AG04450 (cell line): ENCODE measurements at places on chromosomes 7 and 10.

GRCh38 chr10:114499116-114499515, 94.8 kb upstream of the AFAP1L2 start:
- DNase-seq: no peak

- no peak for DNase-seq
These were observed 1.9 kb upstream of the TAS2R39 start for GRCh38 chr7:143181349-143181748.

DNA sequence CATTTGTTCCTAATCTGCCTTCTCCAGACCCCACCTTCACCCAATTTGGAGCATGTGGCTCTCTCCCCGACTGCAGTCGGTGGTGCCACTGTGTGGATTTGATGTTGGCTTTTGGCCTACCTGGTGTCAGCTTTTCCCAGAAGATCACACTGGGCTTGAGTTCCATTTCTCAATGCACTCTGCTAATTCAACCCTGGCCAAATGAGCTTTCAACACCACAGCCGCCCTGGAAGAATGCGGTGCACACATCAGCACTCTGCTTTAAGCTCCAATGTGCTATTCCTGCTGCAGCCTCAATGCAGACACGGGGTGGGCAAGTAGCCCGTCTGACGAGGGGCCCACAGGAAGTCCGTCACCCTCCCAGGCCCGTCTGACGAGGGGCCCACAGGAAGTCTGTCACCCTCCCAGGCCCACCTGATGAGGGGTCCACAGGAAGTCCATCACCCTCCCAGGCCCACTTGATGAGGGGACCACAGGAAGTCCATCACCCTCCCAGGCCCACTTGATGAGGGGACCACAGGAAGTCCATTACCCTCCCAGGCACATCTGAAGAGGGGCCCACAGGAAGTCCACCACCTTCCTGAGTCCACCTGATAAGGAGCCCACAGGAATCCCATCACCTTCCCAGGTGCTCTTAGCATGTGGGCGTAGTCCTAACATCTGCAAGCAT, 64.4 kb downstream of the ASB13 start:
- no peak for DNase-seq

DNA sequence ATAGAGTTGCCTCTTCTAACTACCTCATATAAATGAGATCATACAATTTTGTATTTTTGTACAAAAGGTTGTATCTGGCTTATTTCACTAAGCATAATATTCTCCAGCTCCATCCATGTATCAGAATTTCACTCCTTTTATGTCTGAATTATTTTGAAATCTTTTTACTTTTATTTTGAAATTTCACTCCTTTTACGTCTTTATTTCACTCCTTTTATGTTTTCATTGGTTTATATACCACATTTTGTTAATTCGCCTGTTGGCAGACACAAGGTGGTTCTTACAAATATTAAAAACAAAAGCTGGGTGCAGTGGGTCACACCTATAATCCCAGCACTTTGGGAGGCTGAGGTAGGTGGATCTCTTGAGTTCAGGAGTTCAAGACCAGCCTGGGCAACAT, 5.8 kb downstream of the EZH2 start:
- DNase-seq: no peak

DNA sequence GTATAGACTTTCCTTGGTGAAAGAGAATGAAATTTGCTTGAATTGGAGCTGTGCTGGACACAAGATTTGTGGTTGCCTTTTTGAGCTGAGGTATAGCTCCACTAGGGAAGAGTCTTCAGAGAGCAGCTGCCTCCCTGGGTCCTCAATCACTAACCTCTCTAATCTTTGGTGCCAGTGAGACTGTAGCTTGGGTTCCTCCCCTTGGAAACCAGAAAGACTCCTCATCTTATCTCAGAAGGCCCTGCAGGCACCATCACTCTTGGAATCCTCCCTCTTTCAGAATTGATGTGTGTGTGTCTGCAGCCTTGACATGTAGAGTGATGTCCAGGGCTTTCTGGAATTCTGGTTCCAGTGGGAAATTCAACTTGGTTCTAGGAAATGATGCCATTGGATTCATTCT, 426.5 kb downstream of the RPS24 start:
- DNase-seq: no peak

GRCh38 chr10:90847436-90847835, 10.4 kb downstream of the HTR7 start:
- no peak for DNase-seq
